Stimulated activated CD8-positive, alpha-beta memory T cell treated with anti-CD3 and anti-CD28 coated beads, Interleukin-7, amount 100 ng/mL, for 48 hours (primary cell): ENCODE measurements at places on chromosomes 7 and 10.

GRCh38 chr7:2825559-2826227, 18.4 kb downstream of the GNA12 start:
- no peak for DNase-seq

DNA sequence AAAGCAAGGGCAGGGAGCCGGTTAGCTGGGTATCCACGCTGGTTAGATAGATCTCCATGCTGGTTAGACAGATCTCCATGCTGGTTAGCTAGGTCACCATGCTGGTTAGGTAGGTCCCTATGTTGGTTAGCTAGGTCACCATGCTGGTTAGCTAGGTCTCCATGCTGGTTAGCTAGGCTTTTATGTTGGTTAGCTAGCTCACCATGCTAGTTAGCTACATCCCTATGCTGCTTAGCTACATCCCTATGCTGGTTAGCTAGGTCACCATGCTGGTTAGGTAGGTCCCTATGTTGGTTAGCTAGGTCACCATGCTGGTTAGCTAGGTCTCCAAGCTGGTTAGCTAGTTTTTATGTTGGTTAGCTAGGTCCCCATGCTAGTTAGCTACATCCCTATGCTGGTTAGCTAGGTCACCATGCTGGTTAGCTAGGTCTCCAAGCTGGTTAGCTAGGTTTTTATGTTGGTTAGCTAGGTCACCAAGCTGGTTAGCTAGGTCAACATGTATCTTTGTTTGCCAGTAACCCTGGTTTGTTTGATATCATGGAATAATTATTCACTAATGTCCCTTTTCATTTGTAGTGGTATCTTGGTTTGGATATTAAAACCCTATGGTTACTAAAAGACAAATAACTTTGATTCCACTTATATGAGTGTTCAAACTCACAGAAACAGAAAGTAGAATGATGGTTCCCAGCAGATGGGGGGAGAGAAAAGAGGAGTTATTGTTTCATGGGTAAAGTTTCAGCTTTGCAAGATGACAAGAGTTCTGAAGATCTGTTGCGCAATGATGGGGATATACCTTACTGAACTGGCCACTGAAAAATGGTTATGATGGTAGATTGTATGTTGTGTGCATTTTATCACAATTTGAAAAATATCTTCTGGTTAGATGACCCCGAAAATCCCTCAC, 136.2 kb downstream of the PRPF18 start:
- DNase-seq = no peak

GRCh38 chr10:61066661-61067344, 122.8 kb upstream of the RHOBTB1 start:
- DNase-seq = no peak

DNA sequence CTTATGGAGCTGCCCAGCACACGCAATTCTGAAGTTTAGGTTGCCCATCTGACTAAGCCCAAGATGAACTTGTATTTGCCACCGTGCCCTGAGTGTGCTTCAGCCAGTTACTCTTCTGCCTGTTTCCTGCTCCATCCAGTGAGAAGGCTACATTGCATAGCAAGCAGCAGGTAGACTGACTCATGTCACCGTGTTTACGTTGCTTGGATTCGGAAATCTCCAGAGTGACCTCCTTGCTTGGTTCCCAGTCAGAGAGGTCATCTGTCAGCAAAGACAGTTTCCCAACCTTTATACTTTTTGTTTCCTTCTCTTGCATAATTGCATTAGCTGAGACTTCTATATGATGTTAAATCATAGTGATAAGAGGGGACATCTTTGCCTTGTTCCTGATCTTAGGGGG, 30.9 kb downstream of the NACAD start:
- no peak for DNase-seq
